Thyroid gland (tissue), 4 donors: ENCODE measurements at places on chromosomes 13 and 19. TPM values are rescaled to one million over a fixed set of nuclear protein-coding genes. Genes with fewer than 3 reads are reported as not detected.
A peak's percentile ranks its signal among the peaks of the same experiment; 100 is the strongest.

The CCDC169 gene
- 0.38 TPM for total RNA-seq

The TNFSF11 gene
- not detected for total RNA-seq

The CLEC4G gene
- 0.22 TPM for total RNA-seq

The IL4I1 gene
- total RNA-seq, result not detected

The SHC2 gene
- total RNA-seq, result 31.5 TPM

The ARMC6 gene
- total RNA-seq, result 50.9 TPM

The PRSS57 gene
- total RNA-seq, result not detected

The JUNB gene
- 393 TPM for total RNA-seq

GRCh38 chr13:110302997-110303396, 4.0 kb downstream of the COL4A1 start:
- no peak for DNase-seq

- DNase-seq, result peak; percentile 84
These were observed 180.5 kb downstream of the COL4A1 start for GRCh38 chr13:110126391-110126961.

GRCh38 chr13:77820431-77821149, 98.0 kb downstream of the EDNRB start:
- no peak for DNase-seq

GRCh38 chr13:70520275-70521036, 412.2 kb upstream of the KLHL1 start:
- no peak for DNase-seq

DNA sequence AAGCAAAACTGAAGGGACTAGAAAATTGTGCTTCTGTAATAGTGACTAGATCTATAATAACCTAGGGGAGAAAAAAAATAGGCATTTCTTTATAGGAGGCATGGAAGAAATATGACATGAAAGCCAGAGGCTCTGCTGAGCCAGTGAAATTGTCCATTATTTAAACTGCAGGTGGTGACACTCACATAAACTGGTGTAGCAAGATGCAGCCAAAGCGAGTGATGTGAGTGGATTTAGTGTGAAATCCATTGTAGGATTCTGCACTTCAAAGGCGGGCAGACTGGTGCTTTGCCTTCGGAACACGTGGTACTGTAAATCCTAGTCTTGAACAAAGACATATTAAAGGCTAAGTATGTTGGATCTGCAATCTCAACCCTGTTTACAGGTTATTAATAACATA, 361.9 kb downstream of the TBC1D4 start:
- DNase-seq, result no peak

DNA sequence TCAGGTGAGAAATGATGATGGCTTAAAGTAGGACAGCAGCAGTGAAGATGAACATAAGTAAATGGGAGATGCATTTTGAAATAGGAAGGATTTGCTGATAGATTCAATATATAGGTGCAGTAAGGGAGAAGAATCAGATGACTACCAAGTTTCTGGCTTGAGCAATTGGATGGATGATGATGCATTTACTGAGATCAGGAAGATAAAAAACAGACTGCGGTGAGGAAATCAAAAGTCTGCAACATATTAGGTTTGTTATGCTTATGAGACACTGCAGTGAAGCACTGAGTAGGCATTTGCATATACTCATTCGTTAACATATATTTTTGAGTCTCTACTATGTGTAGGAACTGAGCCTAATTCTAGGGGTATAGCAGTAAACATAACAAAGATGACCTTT, 184.2 kb downstream of the LACC1 start:
- no peak for DNase-seq

DNA sequence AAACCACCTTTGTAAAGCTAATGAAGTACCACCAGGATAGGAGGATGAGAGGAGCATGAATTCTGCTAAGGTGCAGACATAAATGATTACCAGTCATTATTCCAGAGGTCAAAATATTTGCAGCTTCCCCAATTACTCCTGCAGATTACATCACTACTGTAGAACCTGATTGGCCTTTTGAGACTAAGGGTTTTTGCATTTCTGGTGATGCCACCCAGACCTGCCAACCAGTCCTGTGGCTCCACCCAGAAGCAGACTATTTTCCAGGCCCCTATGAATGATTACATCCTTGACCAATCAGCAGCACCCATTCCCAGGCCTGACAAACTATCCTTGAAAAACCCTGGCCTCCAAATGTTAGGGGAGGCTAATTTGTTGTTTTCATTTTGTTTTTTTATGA, 11.2 kb upstream of the KCNC3 start:
- DNase-seq, result no peak

GRCh38 chr19:35157431-35157830, 2.9 kb downstream of the FXYD5 start:
- no peak for DNase-seq

DNA sequence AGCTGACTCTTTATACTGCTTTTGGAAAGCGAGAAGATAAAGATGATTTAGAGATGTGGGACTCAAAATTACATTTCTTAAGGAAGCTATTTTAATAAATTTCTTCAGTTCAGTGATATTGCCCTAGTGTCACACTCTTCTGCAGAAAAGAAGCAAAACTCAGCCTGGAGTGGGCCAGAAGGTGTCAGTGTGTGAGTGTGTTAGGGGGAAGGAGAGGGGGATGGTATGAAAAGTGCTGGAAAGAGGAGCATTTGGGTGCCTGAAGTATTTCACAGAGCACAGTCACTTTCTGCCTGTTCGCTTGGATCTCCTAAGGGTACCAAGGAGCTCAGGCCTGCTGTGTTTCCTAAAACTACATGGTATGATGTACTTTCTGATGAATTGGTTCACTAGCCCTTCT, 84.5 kb upstream of the FRY start:
- peak; percentile 22 for DNase-seq

DNA sequence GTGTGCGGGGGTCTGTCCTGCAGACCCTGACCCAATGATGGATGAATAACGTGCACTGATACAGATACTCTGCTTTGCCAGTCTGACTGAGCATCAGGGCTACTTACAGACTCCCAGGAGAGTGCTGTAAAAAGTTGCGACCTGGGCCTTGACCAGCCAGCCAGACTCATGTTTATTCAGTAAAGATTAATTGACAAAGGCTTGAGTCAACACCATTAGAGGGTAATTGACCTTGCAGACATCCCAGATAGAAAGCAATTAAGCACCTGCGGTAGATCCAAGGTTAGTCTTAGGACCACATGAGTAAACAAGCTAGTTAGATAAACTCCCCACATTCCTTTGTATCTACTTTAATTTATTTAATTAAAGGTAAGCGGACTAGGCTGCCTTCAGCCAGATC, 10.4 kb downstream of the NUDT19 start:
- no peak for DNase-seq

DNA sequence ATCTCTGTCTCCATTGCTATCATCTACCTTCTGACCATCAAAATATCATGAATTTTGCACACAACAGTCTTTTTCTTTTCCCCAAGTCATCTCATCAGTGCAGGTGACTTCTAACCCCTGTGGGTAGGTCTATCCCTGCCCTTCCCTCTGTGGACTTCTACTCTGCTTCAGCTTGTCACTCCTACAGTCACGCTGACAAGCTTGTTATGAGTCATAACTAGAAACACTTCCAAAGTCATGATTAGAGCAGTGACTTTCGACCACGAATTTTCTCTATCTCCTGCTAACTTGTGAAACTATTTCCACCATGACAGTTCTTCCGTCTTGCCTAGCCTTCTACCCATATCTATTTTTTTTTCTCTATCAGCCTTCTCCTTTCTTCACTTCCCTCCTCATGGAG, 343.7 kb upstream of the ARGLU1 start:
- no peak for DNase-seq

DNA sequence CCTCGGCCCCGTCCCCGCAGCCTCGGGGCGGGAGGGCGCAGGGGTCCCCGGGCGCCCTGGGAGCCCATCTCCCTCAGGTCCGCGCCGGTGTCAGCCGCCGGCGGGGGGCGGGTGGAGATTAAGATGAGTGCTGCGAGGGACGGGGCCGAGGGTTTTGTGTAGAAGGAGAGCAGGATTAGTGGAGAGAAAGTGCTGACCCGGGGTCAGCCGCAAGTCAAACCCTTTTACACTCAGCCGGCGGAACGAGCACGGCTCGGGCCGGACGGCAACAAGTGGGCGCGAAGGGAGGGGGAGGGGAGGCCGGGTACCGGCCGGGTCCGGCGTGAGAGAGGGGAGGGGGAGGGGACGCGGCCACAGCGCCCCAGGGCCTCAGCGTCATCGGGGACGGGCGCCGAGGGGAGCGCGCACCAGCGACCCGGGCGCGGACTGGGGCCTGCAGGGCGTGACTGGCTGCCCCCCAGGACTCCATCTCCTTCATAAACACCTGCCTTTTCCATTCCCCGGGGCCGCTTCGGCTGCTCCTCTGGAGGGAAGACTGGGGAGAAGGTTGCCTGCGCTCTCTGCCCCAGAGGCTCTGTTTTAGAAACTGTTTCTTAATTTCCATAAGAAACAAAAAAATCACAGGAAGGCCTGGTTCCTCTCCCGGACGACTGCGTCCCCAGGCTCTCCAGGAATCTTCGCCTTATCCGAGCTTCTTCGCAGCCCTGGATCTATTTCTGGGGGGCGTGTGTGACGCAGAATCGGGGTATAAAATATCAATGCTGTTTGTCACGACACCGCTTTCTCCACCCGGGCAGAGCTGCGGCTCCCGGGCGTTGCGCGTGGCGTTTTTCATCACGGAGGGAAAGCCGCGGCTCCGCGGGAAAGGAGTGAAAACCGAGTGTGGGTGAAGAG, 6.5 kb downstream of the SOX1 start:
- no peak for DNase-seq

GRCh38 chr13:100811928-100812327, 137.3 kb upstream of the TMTC4 start:
- no peak for DNase-seq

DNA sequence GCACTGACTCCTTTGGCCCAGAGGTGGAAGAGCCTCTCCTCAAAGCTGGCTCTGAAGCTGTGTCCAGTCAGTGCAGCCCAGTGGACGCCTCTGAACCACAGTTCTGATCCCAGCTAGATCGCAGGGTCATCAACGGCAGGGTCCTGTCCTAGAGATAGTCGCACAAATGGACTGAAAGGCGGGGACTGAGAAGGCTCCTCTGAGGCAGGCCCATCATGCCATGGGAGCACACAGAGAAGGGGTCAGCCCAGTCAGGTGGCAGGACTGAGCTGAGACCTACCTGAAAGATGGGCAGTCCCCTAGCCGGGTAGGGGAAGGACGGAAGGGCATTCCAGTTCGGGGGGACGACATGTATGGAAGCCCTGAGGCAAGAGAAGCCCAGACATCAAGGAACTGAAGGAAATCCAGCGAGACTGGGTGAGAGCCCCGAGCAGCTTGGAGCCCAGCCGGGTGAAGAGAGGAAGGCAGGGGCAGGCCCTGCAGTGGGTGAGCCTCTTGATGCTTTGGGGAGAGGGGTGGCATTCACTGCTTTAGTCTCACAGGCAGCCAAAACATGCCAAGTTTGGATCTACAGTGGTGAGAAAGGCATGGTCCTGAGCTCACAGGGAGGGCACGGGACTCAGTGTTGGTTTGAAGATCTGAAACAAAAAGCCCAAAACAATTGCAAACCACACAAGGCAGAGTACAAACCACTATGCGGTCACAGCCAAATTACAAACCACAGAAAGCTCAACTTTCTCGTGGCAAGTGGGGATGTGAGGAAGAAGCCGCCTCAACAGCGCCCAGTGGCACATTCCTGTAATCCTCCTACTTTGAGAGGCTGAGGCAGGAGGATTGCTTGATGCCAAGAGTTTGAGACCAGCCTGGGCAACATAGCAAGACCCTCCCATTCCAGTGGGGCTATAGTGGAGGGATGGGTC, 10.0 kb downstream of the CALM3 start:
- DNase-seq, result no peak

GRCh38 chr13:20801707-20802106, 27.9 kb upstream of the EEF1AKMT1 start:
- no peak for DNase-seq

DNA sequence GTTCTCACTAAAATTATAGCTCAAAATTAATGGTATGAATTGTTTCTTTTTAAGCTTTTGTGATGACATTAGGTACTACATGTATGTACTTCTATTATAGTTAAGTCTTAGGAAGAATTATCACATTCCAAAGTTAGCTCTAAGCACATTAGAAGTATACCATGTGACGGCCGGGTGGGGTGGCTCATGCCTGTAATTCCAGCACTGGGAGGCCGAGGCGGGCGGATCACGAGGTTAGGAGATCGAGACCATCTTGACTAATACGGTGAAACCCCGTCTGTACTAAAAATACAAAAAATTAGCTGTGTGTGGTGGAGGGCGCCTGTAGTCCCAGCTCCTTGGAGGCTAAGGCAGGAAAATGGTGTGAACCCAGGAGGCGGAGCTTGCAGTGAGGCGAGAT, 1265.1 kb upstream of the SPRY2 start:
- DNase-seq, result no peak

DNA sequence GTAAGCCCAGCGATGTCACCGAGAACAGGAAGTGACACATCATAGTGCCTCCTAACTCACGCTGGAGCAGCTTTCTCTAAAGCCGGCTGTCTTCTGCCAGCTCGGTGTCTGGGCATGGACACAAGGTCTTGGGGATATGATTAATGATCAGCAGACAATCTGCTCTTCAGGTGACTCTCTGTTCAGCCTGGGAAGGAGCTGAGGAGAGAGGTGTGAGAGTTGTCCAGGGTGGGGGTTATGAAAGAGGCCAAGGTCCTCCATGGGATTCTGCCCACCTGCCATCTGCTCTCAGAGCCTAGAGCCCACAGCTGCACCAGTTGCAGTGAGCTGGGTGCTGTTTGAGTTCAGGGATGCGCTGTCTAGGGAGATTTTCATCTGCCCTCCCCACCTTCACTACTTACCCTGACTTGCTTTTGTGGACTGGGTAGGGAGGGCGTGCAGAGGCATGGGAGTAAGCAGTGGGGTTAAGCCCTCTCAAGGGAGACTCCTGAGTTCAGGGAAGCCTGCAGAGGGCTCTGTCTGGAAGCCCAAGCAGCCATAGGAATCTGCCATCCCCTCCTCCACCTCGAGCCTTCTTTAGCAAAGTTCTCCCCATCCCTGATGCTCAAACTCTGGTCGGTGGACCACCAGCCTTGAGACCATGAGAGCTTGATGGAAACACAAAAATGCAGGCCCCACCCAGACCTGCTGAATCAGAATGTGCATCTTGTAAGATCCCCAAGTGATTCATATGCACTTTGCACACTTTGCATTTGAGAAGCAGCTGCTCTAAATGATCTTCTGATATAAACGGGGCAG, 539.7 kb downstream of the RFC3 start:
- no peak for DNase-seq
